Hypothalamus (tissue), 51 donors: ENCODE measurements at places on chromosomes 5 and 9.

GRCh38 chr5:91245871-91246270 lies 137.2 kb downstream of the ARRDC3 start:
- no peak for DNase-seq

- no peak for DNase-seq
Measured at GRCh38 chr5:172849606-172850453, 15.8 kb downstream of the ERGIC1 start.

GRCh38 chr5:150167908-150168307 lies 1.3 kb downstream of the CDX1 start:
- no peak for DNase-seq

DNA sequence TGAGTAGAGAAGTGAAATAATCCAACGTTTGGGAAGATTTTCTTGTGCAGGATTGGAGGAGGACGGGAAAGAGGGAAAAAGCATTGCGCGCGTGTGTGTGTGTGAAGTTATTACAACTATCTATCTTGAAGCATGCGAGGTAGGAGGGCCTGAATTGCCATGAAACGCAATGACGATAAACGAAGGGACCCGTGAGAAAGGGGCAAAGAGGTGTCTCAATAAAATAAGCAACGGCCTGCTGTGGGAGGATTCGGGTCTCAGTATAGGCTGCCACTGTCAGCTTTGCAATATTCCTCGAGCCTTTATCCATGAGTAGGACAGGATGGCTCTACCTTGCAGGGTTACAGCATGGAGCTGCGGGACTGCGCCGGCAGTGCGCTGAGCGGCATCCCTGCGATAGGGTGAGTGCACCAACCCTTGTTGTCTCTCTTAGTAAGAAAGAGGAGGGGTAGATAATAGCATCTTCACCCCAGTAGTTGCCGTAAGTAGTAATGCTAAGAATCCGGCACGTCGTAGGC lies 631 bp upstream of the RCL1 start:
- no peak for DNase-seq

GRCh38 chr5:67283275-67283987 lies 86.8 kb upstream of the CD180 start:
- DNase-seq, result peak; percentile 77

DNA sequence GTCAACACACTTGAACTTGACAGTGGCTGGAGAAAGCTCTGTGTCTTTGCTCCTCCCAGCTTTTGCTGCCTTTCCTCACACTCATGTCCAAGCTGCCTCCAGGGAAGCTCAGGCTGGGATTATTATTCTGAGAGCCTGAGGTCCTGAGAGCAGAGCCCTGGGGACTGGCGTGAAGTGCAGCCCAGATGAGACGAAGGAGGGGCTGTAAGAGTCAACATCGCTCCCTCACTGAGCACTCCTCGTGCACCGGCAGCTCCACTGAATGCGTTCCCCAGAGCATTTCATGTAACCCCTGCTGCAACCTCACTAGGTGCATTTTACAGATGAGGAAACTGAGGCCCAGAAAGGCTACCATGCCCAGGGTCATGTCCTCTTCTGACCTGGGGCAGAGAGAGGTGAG lies 63.5 kb upstream of the PHYKPL start:
- DNase-seq, result no peak

- no peak for DNase-seq
Measured at GRCh38 chr5:63596254-63596653, 366.0 kb downstream of the HTR1A start.

- DNase-seq, result no peak
Measured at GRCh38 chr9:17216011-17216410, 81.2 kb downstream of the CNTLN start.
